Sigmoid colon (tissue), 7 donors: ENCODE measurements at places on chromosomes 5 and 9. TPM values are rescaled to one million over a fixed set of nuclear protein-coding genes. Genes with fewer than 3 reads are reported as not detected.

Gene SPINK13
- total RNA-seq: not detected

DNA sequence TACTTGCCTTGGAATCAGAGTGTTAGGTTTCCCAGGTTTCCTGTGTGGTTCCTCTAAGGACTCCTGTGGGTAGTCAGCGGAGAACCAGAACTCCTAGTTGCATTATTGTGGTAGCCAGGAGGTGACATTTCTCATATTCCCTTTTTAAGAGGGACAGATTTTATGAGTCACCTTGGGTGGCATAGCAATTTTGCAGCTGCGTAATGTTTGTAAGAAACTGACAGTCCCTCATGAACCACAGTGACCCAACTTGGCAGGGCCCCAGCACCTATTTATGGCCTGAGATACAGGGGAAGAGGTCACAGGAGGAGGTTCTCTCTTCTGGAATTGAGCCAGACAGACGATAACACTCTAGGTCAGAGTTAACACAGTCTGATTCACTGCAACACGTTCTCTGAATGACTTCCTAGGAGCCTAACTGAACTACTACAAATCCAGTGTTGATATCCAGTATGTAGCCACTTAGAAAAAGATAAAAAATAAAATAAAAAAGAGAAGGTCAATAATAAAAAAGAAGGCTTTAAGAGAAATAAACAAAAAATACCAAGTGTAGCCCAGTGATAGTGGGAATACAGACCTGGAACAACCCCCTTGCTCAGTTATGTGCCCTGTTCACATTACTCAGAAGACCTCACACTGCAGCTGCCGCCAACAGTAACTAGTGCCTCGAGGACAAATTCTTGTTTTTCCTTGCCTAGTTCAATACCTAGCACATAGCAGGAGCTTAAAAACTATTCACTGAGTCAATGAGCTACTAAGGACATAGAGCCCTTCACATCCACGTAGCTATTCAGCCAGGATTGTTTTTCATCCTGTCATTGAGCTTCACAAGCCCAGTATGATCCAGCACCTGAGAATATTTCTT is 50.7 kb upstream of the VLDLR start:
- peak overlapping the region; percentile 10 for H3K27ac ChIP-seq
- peak; percentile 80 for DNase-seq
- peaks cover 12% of the 10 kb centered on the region for H3K4me1 ChIP-seq
- H3K36me3 ChIP-seq: no peaks in the 10 kb centered on the region
- no peak overlapping the region for H3K4me3 ChIP-seq
- no peaks in the 10 kb centered on the region for H3K27me3 ChIP-seq

GRCh38 chr5:43753069-43753468 is 150.1 kb downstream of the NNT start:
- DNase-seq: no peak
- no peak overlapping the region for H3K27ac ChIP-seq
- no peaks in the 10 kb centered on the region for H3K36me3 ChIP-seq
- H3K4me1 ChIP-seq: no peaks in the 10 kb centered on the region
- H3K27me3 ChIP-seq: no peaks in the 10 kb centered on the region

- H3K4me3 ChIP-seq: no peak overlapping the region
- no peaks in the 10 kb centered on the region for H3K27me3 ChIP-seq
- DNase-seq: no peak
- no peaks in the 10 kb centered on the region for H3K4me1 ChIP-seq
- H3K36me3 ChIP-seq: no peaks in the 10 kb centered on the region
Observed at GRCh38 chr5:132089363-132089762, 15.8 kb downstream of the CSF2 start.

DNA sequence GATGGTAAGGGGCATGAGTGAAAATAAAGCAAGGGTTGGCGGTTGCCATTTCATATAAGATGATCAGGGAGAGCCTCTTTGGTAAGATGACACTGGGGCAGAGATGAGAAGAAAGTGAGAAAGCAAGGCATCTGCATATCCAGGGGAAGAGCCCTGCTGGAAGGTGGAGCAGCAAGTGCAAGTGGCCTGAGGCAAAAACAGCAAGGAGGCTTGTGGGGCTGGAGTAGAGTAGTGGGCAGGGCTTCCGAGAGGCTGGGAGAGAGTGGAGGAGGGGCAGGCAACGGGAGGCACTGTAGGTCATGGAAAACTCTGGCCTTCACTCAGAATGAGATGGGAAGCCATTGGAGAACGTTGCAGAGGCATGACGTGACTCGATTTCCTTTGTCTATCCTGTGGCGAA is 199.2 kb downstream of the ARHGEF28 start:
- H3K4me3 ChIP-seq: no peak overlapping the region
- no peaks in the 10 kb centered on the region for H3K27me3 ChIP-seq

- H3K27me3 ChIP-seq: no peaks in the 10 kb centered on the region
- H3K4me3 ChIP-seq: no peak overlapping the region
- no peaks in the 10 kb centered on the region for H3K36me3 ChIP-seq
- no peak for DNase-seq
- no peak overlapping the region for H3K27ac ChIP-seq
- peaks cover 38% of the 10 kb centered on the region for H3K4me1 ChIP-seq
Observed at GRCh38 chr9:135963338-135963737, 2.2 kb upstream of the UBAC1 start.

Gene SPINK4
- total RNA-seq: not detected

Gene FAM151B
- total RNA-seq: 3.3 TPM

- peaks cover 4% of the 10 kb centered on the region for H3K4me1 ChIP-seq
- no peak overlapping the region for H3K4me3 ChIP-seq
- peak; percentile 54 for DNase-seq
- H3K27me3 ChIP-seq: peaks cover 2% of the 10 kb centered on the region
- H3K27ac ChIP-seq: no peak overlapping the region
- H3K36me3 ChIP-seq: no peaks in the 10 kb centered on the region
Observed at GRCh38 chr5:175728885-175729828, 71.3 kb downstream of the HRH2 start.

- H3K4me3 ChIP-seq: no peak overlapping the region
- H3K27ac ChIP-seq: no peak overlapping the region
- peaks cover 2% of the 10 kb centered on the region for H3K27me3 ChIP-seq
- H3K4me1 ChIP-seq: peaks cover 9% of the 10 kb centered on the region
Observed at GRCh38 chr5:175728316-175728715, 70.4 kb downstream of the HRH2 start.

DNA sequence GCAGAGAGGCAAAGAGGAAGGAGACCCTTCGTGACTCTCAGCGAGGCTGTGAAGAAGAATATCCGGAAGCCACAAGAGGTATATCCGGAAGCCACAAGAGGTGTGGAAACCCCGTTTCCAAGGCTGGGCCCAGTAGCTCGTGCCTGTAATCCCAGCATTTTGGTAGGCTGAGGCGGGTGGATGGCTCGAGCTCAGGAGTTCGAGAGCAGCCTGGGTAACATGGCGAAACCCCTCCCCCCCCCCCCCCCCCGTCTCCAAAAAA is 612 bp upstream of the BBLN start:
- DNase-seq: no peak
- peaks cover 11% of the 10 kb centered on the region for H3K36me3 ChIP-seq
- peaks cover 19% of the 10 kb centered on the region for H3K4me1 ChIP-seq
- no peaks in the 10 kb centered on the region for H3K27me3 ChIP-seq

DNA sequence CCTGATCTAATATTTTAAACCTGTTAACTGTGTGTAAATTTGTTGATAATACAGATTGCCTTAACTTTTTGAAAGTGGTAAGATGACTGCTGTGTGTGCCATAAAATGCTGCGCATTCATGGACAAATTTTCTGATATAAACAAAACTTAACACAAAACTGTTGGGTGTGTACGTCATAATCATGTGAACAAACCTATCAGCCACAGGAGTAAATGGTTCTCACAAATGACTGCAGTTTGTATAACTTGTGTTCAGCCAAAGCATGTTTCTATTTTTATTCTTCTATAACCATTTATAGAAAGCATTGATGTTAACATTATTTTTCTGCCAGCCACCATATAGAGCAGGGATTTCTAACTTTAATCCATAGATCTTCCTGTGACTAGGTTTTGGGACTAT is 21.5 kb downstream of the CAMK4 start:
- H3K27ac ChIP-seq: no peak overlapping the region
- no peaks in the 10 kb centered on the region for H3K36me3 ChIP-seq
- H3K4me3 ChIP-seq: no peak overlapping the region
- H3K4me1 ChIP-seq: no peaks in the 10 kb centered on the region

Gene ANKRD31
- under 0.01 TPM for total RNA-seq

DNA sequence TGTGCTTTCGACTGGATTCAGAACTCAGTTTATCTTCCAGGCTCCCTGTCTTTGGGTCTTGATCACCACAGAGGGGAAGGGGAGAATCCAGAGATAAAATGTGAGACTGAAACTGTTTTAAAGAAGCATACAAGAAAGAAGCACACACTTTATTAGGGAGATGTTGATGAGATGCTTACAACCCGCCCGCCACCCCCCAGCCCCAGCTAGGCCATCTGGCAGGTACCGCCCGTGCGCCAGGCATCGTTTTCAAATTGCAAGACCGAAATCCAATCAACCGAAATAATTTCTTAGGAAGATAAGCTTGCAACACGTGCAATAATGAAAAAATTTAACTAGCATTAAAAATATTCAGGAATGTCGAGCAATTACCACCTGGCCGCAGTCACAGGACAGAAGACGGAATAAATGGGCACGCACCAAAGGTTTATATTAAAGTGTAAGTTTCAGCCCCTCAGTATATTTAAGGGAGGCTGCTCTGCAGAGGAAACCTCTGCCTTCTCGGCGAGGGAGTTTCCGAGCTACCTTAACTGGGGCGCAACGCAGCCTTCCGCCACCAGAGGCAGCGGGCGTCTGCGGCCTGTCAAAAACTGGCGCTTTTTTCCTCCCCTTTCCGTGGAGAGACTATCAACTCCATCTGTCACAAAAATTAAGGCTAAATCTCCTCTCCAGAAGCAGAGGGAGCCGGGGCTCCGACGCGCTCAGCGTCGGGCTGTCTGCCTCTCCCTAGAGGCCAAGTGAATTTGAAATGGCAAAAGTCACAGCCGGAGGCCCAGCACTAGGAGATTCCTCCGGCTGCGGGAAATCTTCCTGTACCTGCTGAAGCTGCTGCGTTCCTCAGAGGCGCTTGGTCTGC is 996 bp upstream of the GAS1 start:
- peak overlapping the region; percentile 91 for H3K4me3 ChIP-seq
- peak; percentile 92 for DNase-seq
- no peaks in the 10 kb centered on the region for H3K27me3 ChIP-seq
- H3K27ac ChIP-seq: peak overlapping the region; percentile 95
- H3K36me3 ChIP-seq: peaks cover 5% of the 10 kb centered on the region
- H3K4me1 ChIP-seq: peaks cover 28% of the 10 kb centered on the region

- DNase-seq: no peak
- no peak overlapping the region for H3K4me3 ChIP-seq
- no peak overlapping the region for H3K27ac ChIP-seq
- H3K27me3 ChIP-seq: no peaks in the 10 kb centered on the region
- H3K36me3 ChIP-seq: no peaks in the 10 kb centered on the region
Observed at GRCh38 chr5:103446813-103447212, 115.8 kb downstream of the NUDT12 start.

DNA sequence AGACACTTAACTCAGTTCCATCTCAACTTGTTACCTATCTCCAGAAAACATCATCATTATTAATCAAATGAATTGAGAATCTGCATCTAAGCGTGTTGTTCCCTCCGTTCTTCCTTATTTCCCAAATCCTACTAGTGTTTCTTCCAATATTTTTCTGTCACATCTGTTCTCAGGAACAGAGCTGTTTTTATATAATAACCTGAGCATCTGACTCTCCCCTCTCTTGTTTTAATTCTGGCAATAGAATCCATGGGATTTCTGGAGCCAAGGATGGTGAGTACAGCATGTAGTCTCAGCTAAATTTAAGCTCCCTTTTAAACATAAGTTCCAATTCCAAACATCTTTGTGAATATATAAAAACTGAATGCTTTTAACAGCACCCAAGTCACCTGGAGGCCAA is 558.3 kb downstream of the DTWD2 start:
- no peak overlapping the region for H3K4me3 ChIP-seq
- no peaks in the 10 kb centered on the region for H3K4me1 ChIP-seq
- no peaks in the 10 kb centered on the region for H3K36me3 ChIP-seq
- no peak for DNase-seq
- no peak overlapping the region for H3K27ac ChIP-seq
- no peaks in the 10 kb centered on the region for H3K27me3 ChIP-seq

Gene ADAMTSL2
- 0.33 TPM for total RNA-seq

DNA sequence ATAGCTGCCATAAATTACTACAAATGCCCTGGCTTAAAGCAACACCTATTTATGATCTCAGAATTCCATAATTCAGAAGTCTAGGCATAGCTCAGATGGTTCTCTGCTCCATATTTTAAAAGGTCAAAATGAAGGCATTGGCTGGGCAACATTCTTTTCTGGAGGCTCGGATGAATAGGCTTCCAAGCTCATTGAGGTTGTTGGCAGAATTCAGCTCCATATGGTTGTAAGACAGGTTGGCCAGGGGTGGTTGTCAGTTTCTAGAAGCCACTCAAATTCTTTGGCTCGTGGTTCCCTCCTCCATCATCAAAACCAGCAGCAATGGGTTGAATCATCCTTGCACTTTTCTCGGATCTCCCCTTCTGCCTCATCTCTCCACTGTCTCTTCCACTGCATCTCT is 49.4 kb downstream of the TGFBR1 start:
- H3K27me3 ChIP-seq: no peaks in the 10 kb centered on the region
- H3K36me3 ChIP-seq: peaks cover 9% of the 10 kb centered on the region
- H3K4me1 ChIP-seq: no peaks in the 10 kb centered on the region
